Vagina (tissue), 2 donors: ENCODE measurements at places on chromosomes 13 and 19.

GRCh38 chr13:110551284-110551683, 10.2 kb downstream of the RAB20 start:
- no peak for DNase-seq

DNA sequence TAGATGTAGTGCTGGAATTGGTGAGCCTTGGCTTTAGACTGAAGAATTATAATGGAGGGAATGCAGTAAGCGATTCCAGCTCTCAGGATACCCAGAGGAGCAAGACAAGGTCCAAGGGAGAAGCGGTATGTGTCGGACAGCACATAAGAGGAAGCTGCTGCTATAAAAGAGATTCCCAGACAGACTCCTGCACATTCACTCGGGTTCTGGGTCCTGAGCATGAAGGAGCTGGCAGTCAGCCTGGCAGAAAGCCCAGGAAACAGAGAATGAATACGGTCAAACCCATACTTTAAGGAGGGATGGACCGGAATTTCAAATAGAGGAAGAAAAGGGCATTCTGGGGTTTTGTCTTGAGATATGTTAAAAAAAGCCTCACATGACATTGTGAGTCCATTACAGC, 308.3 kb downstream of the DNAJC15 start:
- DNase-seq, result no peak

- no peak for DNase-seq
Observed at GRCh38 chr19:47132194-47132852, 1.7 kb downstream of the SAE1 start.

GRCh38 chr19:33797802-33798671, 1.4 kb downstream of the KCTD15 start:
- DNase-seq, result no peak

DNA sequence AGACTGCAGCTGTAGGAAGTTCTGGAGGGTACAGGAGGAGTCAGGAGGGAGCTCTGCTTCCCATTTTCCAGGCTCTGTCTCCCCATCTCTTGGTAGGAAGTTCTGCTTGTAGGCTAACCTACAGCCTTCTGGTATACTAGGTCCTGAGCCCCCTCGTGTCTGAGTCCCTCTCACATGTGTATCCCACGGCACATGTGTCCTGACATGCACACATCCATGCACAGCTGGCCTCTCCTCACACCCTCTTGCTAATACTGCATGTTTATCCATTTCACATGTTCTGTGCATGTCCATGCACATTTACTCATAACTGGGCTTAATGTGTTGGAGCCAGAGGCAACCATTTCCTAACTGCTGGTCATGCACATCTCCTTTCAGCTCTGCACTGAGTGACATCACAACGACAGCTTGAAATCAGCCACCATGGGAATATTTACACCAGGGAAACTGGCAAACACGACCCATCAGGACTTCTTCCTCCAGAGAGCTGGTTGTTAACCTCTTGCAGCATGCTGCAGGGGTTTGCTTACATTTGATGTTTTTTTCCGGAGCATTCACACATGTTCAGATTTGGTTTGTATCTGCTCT, 3.0 kb downstream of the CD209 start:
- DNase-seq, result no peak

GRCh38 chr19:15323496-15324235, 8.7 kb downstream of the BRD4 start:
- no peak for DNase-seq

DNA sequence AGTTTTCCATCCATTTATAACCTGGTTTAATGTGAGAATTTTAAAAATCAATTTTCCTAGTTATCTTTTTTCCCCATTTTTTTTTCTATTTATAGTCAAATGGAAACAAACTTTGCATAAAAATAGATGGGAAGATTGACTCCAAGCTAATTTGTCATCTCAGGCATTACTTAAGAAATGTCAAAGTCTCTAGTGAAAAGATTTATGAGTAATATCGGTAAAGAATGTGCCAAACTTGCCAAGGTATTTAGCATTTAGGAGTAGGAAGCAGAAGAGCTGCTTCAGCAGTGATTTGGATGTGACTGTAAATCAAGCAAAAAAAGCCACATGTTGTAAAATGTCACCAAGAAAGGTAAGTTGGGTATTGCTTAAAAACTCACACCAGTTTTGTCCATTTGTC, 108.6 kb downstream of the LACC1 start:
- no peak for DNase-seq

DNA sequence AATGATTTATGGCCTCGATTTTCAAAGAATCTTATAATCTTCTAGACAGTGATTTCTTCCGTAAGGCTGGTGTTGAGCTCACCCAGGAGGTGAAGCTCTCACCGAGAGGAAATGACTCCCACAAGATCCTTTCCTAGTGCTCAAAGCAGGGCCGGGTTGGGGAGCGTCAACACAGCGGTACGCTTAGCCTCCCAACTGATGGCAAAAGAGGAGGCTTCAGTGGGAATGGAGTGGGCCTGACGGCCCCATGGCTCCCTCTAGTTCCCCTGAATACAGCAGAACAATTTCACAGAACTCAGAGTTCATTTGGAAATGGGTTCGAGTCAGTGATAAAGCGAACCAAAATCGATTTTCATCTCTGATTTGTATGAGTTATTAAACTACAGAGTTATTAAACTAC, 449.5 kb downstream of the KLF12 start:
- DNase-seq, result no peak

- DNase-seq, result no peak
Observed at GRCh38 chr19:33947265-33947964, 150.7 kb downstream of the KCTD15 start.

GRCh38 chr13:113433391-113433916, 19.8 kb downstream of the ADPRHL1 start:
- DNase-seq, result no peak

GRCh38 chr13:97238883-97239282, 16.8 kb downstream of the MBNL2 start:
- DNase-seq, result no peak

GRCh38 chr19:19159534-19159933, 10.5 kb downstream of the MEF2B start:
- no peak for DNase-seq

GRCh38 chr19:45234089-45234869, 10.9 kb downstream of the EXOC3L2 start:
- no peak for DNase-seq

DNA sequence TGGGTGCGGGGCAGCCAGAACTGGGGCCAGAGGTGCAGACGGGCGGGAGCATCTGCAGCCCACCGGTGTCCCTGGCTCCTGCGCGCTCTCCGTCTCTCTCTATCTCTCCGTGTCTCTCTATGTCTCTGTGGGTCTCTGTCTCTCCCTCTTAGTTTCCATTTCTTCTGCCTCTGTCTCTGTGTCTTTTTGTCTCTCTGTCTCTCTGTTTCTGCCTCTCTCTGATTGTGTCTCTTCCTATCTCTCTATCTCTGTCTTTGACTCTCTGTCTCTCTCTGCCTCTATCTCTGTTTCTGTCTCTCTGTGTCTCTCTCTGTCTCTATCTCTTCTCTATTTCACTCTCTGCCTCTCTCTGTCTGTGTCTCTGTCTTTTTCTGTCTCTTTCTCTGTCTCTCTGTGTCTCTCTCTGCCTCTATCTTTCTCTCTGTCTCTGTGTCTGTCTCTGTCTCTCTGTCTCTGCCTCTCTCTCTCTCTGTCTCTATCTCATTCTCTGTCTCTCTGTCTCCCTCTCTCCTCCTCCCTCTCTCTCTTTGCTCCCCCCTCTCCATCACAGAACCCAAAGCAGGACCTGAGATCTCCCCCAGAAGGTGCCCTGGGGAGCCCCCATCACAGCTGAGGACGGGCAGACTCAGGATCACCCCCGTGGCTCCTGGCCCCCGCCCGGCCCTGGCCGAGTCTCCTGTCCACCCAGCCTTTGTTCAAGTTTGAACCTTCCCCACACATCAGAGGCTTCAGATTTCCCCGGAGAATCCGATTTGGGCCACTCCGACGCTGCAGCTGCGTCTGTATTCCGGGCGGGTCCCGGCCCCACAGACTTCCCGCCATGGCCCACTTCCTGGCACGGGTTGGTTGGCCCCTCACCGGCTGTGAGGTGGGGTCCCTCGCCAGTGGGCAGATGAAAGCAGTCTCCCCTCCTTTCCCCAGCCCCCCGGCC, 48.6 kb upstream of the TCF3 start:
- DNase-seq, result no peak

GRCh38 chr19:42401365-42402303, 11.5 kb upstream of the CNFN start:
- DNase-seq, result no peak

DNA sequence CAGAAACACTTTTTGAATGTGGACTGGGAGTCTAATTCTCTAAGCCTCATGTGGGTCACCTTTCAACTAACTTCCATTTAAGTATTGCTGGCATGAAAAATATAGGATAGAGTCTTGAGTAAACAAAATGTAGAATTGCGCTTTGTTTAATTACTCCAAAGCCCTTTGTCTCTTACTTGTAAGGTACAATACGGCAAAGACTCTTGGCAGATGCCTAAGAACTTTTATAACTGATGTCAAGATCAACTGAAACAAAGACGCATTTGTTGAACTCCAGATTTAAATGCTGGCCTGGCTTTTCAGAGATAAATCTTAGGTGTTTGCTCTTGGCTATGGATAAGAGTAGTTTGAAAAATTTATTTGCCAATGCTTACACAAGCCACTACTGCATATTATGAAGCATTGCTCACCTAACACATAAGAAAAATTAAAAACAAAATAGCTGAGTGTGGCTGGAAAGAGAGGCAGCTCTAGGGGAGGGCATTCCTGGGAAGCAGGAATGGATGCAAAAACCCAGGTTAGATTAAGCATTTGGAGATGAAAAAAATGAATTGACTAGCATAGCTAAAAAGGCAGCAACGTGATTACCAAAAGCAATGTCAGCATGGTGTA, 107.3 kb upstream of the STARD13 start:
- no peak for DNase-seq

DNA sequence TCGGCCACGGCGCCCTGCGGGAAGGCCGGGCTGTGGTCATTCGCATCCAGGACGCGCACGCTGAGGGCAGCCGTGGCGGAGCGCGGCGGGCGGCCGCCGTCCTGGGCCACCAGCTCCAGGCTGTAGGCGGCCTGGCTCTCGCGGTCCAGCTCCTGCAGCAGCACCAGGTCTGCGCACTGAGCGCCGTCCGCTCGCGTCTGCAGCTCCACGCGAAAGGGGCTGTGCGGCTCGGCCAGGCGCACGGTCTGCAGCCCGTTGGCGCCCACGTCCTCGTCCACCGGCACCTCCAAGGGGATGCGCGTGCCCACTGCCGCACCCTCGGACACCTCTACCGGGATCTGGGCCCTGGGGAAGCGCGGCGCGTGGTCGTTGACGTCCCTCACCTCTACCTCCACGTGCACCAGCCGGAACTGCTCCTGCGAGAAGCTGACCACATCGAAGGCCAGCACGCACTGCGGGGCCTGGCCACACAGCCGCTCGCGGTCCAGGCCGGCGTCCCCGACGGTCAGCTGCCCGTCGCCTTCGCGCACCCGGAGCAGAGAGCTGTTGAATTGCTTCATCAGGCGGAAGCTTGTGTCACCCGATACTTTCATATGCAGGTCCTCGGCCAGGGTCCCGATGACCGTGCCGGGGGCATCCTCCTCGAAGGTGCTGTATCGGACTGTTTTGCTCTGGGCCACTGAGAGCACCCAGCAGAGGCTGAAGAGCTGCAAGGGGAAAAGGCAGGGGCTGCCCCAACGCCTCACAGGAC, 583 bp downstream of the PCDH8 start:
- no peak for DNase-seq

GRCh38 chr13:52006523-52007245, 4.6 kb downstream of the ATP7B start:
- no peak for DNase-seq

- DNase-seq, result no peak
Observed at GRCh38 chr13:53240401-53241025, 211.9 kb downstream of the OLFM4 start.

GRCh38 chr13:100828226-100828625, 153.6 kb upstream of the TMTC4 start:
- no peak for DNase-seq

DNA sequence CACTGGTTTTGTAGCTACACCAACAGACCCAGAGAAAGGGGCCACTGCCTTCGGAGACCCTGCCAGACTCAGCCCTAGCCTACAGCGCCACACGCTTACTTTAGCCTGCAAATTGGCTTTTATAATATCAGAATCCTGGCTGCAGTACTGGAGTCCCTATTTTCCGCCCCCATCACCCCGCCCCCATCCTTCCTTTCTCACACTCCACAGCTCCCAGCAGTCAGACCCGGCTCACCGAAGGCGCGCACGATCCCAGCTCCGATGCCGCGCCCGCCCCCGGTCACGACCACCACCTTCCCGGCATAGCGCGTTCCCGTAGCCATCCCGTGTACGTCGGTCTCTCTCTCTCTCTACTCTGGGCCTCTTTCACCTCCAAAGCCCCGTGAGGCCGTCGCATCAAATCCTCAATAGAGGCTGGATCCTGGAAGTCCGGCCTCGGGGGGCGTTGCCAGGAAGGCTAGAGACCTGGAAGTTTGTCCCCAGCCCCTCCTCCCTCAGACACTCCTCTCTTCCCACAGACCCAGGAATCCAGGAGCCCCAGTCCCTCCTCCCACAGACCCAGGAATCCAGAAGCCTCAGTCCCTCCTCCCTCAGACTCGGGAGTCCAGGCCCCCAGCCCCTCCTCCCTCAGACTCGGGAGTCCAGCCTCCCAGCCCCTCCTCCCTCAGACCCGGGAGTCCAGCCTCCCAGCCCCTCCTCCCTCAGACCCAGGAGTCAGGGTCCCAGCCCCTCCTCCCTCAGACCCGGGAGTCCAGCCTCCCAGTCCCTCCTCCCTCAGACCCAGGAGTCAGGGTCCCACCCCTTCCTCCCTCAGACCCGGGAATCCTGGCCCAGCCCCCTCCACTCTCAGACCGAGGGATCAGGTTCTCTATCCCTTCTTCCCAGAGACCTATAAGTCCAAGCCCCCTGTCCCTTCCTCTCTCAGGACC, at the start of gene HSD17B14:
Gene HSD17B14 (minus strand): TSS at position 403 of the 929 bp plus-strand sequence. CDS start 80 bp downstream, at position 323.
- DNase-seq, result no peak
